NCI-H226 (cell line): ENCODE measurements at places on chromosomes 2 and 18.

DNA sequence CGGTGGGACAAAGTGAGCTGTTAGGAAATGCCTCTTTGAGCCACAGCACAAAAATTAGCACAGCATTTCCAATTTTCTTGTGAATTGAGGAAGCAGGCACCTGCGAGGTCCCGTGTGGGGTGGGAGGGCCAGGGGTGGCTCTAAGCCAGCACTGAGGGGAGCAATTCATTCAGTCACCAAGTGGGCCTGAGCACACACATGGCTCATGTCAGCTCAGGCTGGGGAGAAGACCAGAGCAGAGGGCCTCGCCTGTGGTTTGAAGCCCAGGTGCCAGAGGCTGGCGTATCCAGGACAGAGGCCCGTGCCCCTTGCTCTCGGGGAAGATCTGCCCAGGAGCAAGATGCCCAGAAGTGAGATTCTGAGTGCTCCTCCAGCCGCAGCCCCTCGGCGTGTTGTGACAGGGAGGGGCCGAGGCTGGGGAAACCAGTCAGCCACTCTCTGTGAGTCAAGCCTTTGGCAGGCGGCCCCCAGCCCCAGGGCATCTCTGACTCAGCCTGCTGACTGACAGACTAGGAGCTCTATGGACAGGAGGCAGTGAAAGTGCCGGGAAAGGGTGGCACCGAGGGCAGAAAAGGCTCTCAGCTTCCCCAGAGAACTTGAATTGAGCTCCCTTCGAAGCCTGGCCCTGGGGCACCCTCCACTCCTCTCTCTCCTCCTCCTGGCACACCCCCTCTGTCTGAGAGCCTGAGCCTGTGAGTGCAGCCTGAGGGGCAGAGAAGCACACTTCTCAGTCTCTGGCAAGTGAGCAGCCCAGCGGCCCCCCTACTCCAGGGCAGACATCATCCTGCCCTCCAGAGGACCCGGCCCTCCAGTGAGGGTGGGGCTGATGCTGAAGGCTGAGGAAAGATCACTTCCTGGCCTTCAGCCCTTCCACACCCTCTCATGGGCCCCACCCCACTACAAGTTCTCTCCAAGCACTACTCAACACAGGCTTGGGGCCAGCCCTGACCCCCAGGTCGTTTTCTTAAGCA, 32.3 kb downstream of the CYP26B1 start:
- DNase-seq: peak; percentile 98

GRCh38 chr2:104794441-104794840, 59.5 kb upstream of the POU3F3 start:
- no peak for DNase-seq

GRCh38 chr2:109117780-109118179, 11.2 kb upstream of the SH3RF3 start:
- no peak for DNase-seq

GRCh38 chr2:178275600-178275999, 81.3 kb downstream of the OSBPL6 start:
- no peak for DNase-seq

DNA sequence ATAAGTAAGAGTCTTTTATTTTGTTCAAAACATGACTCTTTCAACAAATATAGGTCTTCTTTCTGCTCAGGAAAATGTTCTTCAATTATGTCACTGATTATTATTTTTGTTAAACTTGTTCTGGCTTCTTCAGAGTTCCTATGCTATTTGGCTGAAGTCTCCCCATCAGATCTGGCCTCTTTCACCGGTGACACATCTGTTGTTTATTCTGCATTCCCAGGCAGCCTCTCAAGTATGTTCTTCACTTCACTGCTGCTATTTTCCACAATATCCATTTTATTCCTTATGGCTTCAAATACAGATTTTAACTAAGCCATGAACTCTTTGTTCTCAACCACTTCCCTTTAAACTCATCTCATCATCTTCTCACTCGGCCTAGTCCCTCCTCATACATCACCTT, 45.7 kb downstream of the HDAC4 start:
- no peak for DNase-seq

GRCh38 chr18:76448256-76449110, 46.6 kb downstream of the ZNF516 start:
- no peak for DNase-seq

- DNase-seq: no peak
These were observed 30.0 kb upstream of the BARD1 start for GRCh38 chr2:214839464-214839863.

- no peak for DNase-seq
These were observed 345.1 kb downstream of the CYP26B1 start for GRCh38 chr2:71802556-71802955.

- DNase-seq: no peak
These were observed 30.2 kb upstream of the RAB11FIP5 start for GRCh38 chr2:73142937-73143336.

DNA sequence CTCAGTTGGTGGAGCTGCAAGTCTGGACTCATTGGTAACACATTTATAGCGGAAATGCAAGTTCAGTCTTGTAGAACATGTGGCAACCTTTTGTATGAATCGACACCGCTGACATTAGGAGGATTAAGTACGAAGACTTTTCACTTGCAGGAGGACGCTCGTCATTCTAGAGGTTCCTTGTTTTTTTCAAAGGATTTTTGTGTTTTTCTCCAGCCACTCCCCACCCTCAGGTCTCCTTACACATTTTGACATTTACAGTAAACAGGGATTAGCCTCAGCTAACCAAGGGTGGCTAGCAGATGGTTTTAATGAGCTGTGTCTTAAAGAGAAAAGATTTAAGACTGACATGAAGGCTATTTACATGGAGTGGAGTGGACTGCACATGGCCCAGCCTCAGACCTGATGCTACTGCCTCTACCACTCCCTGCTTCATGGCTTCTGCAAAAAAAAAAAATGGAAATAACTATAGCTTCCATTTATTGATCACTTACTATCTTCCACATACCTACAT, 173.8 kb downstream of the TRIB2 start:
- DNase-seq: no peak

GRCh38 chr18:23126376-23127056, 8.8 kb upstream of the CABLES1 start:
- DNase-seq: no peak

- no peak for DNase-seq
These were observed 112.3 kb upstream of the LYPD1 start for GRCh38 chr2:132782176-132782783.

DNA sequence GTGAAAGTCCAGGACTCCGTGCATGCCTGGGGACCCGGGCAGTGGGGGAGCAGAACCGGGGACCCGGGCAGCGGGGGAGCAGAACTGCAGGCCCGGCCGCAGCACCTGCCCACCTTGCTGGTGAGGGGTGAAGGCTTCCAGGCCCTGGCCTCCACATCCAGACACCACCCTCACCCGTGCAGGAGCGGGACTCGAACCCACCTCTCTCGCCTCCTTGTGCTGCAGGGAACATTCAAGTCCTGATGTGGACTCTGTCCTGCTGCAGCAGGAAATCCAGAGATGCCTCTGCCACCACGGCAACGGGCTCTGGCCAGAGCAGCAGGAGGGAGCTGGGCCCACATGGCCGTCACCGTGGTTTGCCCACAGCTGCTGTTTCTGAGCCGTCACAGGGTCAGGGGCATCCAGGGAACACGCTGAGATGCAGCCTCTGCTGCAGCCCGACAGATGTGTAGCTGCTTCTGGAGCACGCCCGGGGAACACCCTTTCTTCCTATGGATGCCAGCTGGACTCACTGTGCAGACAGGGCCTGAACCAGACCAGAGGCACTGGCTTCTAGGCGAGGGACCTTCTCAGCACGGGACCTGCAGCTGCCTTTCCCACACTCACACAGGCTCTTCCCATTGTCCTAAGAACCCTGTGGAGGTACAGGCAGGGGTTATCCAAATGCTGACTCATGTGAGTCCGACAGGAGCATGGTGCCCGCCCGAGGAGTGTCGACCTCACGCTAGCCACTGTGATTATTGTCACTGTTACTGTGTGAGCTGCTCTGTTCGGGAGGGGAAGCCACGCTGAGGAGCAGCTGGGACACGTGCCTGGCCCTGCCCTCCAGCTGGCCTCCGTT, 89.2 kb upstream of the CTDP1 start:
- DNase-seq: no peak

DNA sequence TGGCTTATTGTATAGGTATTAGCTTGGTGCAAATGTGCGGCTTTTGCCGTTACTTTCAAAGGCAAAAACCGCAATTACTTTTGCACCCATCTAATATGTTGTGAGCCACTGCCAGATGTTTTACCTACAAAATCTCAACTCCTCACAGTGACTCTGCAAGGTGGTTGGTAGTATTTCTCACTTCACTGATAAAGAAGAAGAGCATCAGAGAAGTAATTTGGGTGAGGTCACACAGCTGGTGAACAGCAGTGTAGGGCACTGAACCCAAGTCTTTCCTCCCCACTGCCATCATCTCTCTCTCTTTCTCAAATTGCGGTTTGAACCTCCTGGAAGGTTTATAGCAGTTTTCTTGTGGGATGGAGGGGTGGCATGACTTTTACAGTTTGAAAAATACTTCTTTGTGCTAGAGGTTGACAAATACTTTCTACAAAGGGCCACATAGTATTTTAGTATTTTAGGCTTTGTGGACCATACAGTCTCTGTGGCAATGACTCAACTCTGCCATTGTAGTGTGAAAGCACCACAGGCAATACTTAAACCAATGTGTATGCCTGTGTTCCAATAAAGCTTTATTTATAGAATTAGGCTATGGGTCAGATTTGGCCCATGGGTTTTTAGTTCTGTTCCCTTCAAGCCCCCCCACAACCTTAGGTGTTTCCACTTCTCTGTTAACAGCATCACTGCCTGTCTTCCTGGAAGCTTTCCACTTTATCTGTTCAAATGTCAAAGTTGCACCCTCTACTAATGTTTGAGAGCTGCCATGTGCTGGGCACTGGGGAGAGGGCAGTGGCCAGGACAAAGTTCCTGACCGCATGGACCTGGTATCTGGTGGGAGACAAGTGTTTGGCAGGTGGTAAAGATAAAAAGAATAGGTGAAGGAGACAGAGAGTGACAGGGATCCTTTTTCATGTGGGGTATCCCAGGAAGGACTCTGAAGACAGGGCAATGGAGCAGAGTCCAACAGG, 30.1 kb downstream of the FHOD3 start:
- DNase-seq: no peak

DNA sequence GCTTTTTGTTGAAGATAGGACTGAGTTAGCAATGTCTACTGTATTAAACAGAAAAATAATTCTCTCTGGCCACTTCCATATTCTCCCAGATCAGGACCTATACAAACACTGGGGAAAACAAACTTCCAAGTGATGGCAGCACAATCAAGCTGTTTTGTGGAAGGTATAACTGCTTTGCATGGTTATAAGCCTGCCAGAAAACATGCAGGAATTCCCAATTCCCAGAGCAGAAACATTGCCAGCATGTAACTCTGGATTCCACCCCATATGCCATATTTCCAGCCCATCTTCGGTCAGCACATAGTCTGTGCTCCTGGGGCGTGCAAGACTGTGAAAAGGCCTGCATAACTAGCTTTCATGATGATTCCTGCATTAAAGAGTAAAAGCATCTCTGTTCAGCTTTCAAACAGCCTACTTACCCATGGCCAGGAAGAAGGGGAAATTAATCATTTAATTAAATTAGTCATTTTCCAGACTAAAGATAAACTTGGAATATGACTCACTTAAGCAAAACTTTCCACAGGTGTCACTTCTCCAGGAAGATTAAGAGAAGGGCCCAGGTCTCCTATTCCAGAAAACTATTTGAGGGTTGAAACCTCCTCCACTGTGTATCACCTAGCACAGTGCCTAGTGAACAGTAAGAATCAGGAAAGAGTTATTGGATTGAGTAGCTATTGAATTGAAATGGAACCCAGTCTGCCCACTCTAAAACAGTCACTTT, 280.5 kb downstream of the NRXN1 start:
- no peak for DNase-seq

DNA sequence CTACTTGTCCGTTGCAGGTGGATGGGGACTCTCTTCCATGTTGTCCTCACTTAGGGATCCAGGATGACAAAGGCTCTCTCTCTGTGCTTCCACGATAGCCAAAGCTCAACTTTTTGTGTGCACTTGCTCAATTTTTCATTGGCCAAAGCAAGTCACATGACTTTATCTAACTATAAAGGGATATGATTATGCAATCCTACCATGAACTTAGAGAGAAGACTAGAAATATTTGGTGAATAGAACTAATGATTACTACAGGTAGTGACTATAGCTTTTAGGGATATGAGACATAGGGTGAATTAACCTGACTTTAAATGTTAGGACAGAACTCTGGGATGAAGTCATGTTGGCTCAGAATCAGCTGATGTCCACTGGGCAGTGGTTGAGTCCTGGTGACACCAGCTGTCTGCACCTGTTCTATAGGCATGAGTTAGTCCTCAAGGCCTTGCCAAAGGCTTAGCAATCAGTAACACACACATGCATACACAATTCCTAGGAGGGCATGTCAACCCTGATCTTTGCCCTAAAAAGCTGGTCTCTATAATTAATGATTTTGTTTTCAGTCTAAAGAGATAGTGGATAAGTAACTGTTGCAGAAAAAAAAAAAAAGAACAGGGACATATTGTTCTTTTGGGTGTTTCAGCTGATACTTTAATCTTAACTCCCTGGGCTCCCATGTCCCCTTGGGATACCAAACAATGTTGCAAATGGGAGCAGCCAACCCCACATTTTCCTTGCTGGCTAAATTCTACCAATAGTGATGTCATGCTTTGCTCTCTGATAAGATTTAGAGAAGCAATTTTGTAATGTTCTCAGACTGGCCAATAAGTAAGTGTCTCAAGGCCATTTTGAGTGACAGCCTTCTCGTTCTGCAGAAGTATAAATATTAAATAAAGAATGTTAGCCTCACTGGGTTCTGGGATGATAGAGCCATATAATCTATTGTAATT, 12.5 kb upstream of the HK2 start:
- no peak for DNase-seq

DNA sequence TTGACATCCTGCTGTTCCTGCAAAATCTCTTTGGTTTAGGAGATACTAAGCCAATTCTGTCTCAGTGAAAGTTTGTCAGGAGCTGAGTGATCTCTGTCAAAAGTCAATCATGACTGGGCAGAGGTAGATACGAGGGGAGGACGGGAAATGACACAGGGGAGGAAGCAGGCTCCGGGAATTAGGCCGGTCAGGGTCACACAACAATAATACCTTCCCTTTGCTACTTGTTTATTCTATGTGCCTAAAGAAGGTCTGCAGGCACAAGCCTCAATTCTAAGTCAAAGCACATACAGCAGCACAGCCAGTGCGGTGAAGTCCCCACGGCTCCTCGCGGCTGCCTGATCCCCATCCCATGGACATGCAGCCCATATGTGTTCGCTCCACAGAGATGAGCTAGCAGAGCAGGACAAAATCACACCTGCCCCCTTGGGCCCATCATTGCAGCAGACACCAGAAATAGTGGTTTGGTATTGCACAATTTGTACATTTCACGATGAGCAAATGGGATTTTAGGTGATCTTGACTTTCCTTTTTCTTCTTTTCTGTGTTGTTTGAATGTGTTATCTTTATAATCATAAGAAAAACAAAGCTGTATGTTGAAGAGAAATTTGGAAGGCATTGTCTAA, 141.4 kb downstream of the VAPA start:
- no peak for DNase-seq
